Renal pelvis (tissue), 12 donors: ENCODE measurements at places on chromosomes 2 and 18. TPM values are rescaled to one million over a fixed set of nuclear protein-coding genes. Genes with fewer than 3 reads are reported as not detected.

- no peak for DNase-seq
Observed at GRCh38 chr18:7645756-7646155, 78.6 kb downstream of the PTPRM start.

- DNase-seq: peak; percentile 34
Observed at GRCh38 chr2:168849610-168850009, 40.6 kb downstream of the SPC25 start.

GRCh38 chr2:240501531-240501991 lies 56.2 kb downstream of the ANKMY1 start:
- no peak for DNase-seq

DNA sequence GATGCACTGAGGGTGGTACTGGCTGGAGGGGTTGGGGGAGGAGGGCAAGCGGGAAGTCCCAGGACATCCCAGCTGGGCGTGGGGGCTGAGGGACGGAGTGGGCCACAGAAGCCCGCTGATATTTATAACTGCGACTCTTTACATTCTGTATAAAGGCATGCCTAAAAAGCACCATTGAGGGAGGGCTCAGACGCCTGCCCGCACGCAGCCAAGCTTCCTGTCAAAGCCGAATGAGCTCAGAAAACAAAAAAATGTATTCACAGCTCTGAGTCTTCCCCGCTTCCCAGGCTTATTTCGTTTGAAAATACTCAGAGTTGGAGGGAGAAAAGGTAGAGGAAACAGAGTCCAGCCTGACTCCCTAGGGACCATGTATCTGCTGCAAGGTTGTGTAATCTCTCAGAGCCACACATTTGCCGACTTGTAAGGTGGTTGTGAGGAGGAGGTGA lies 170.1 kb upstream of the HAAO start:
- DNase-seq: no peak

- DNase-seq: no peak
Observed at GRCh38 chr2:14297340-14297739, 335.2 kb upstream of the LRATD1 start.

The TXNDC2 gene
- 0.07 TPM for polyA plus RNA-seq

The MZT2A gene
- 84.9 TPM for polyA plus RNA-seq

- DNase-seq: no peak
Observed at GRCh38 chr2:174815526-174815925, 51.3 kb upstream of the CHRNA1 start.

- no peak for DNase-seq
Observed at GRCh38 chr2:220068846-220069245, 441.4 kb downstream of the SLC4A3 start.

DNA sequence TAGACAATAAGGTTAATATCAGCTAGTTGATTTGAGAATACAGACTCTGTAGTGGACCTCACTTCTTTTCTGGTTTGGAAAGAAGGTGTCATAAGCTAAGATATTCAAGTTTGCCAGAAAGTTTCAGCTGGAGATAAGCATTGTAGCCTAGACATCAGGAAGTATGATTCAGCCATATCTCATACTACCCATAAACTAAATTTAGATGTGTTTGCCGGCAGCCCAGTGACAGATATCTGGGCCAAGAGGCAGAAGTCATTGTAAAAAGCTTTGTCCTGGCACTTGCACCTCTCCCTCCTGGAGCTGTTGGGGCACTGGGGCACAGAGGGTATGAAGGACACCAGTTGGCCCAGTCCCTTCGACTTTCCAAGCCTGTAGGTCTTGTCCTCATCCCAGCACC lies 128.0 kb downstream of the EPHA4 start:
- DNase-seq: no peak

DNA sequence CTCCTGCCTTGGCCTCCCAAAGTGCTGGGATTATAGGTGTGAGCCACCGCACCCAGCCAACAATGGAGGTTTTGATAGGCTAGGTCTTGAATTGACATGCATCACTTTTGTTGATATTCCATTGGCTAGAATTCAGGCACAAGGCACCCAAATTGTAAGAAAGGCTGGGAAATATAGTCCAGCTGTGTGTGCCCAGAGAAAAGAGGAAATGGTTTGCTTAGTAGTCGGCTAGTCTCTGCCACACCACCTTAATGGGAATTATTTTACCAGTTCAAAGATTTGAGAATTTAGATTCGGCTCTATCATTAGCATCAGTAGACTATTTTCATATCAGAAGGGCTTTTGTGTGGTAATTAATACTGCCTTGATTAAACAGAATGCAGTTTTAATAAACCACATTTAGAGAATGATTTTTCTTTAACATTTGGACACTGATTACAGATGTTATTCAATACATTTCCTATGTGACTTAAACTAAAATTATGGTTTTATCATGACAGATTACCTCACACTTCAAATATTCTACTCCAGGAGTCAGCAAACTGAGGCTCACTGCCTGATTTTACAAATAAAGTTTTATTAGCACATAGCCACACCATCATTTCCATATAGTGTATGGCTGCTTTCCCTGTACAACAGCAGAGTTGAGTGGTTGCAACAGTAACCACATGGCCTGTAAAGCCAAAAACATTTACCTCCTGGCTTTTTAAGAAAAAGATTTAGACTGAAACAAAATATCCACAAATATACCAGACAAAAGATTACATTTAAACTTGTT lies 27.4 kb downstream of the DBI start:
- no peak for DNase-seq

The CHRND gene
- polyA plus RNA-seq: 1.2 TPM

The MRPL53 gene
- polyA plus RNA-seq: 62.3 TPM

DNA sequence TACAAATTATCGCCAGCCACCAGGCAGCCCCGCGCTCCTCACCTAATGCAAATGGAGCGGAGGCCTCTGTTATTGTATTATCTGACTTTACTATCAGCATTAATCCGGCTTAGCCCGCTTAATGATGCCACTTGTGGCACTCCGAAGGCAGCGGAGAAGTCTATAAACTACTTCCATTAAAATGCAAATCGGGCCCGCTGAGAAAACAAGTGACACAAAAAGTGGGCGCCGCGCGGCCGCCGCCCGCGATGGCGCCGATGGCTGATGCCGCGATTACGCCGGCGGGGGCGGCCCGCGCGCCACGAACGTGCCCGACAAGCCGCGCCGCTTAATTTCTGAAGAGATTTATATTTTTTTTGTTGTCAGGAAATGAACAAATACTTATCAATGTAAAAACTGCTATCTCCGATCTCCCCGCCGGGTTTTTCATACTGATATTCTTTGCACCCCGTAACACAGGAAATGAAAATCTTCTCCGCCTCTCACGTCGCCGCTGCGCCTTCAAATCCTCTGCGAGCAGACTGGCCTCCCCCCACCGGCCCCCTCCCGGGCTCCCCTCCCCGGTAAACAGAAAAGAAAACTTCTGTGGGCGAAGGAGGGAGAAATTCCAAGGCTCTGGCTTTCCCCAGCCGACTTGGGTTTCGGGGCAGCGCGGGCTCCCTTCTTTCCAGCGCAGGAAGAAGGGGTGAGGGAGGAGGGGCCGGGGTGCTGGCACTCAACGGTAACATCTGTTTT lies 221.8 kb downstream of the INSIG2 start:
- peak; percentile 63 for DNase-seq

DNA sequence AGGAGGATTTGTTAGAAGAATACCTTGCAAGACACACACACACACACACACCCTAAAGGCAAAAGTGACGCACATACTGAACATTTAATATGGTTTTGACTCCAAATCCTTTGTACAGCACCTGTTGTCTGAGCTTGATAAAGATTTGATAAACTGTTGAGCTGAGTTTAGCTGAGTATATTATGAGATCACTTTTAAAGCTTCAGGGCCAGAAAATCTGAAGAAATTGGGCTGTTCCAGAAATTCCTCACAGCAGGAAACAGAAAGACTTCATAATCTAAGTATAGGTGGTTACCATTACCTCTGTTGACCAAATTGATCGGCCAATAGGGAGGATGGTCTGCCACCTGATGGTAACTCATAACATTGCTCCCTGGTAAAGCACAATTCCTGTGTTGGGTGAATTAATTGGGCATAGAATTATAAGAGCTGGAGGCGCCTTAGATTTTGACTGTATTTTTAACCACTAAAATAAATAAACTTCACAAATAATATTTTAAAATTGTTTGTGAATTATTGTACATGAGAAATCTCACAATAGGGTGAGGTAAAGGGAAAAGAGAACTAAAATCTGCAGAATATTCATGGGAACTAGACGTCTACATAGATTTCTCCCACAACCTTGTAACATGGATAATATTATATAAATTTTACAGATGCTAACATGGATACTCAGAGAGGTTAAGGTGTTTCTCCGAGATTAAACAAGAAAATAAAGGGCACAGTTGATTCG lies 21.8 kb upstream of the RPIA start:
- DNase-seq: peak; percentile 19

DNA sequence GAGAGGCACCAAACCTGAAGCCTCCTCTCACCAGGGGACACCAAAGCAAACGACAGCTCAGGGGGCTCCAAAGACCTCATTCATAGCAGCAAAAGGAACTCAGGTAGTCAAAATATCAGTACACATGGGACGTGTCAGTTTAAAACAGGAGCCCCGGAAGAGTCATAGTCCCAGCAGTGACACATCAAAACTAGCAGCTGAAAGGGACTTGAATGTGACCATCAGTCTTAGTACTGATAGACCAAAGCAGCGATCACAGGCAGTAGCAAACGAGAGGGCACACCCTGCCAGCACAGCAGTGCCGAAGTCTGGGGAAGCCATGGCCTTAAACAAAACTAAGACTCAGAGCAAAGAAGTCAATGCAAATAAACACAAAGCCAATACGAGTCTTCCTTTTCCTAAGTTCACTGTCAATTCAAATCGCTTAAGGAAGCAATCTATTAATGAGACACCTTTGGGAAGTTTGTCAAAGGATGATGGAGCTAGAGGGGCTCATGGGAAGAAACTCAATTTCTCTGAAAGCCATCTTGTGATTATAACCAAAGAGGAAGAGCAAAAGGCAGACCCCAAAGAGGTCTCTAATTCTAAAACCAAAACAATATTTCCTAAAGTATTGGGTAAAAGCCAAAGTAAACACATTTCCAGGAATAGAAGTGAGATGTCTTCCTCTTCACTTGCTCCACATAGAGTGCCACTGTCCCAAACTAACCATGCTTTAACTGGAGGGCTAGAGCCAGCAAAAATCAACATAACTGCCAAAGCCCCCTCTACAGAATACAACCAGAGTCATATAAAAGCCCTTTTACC lies 1.2 kb downstream of the GALNT5 start:
- no peak for DNase-seq

DNA sequence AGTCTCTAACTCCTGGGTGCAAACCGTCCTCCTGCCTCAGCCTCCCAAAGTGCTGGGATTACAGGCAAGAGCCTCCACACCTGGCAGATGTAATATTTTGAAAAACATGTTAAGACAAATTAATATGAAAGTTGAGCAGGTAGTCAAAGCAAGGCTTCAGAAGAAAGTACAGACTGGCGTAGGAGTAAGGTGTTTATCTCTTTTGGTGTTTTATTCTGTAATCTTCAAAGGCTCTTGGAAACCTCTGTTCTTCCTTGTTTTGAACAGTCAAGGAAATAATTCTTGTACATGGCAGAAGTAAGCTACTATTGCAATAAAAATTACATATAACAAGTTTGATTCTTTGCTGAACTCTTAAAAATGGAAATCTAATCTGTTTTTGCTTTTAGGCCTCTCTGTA lies 5.3 kb downstream of the RNF138 start:
- DNase-seq: no peak
